Ovary (tissue), 10 donors: ENCODE measurements at places on chromosomes 5 and 9.

DNA sequence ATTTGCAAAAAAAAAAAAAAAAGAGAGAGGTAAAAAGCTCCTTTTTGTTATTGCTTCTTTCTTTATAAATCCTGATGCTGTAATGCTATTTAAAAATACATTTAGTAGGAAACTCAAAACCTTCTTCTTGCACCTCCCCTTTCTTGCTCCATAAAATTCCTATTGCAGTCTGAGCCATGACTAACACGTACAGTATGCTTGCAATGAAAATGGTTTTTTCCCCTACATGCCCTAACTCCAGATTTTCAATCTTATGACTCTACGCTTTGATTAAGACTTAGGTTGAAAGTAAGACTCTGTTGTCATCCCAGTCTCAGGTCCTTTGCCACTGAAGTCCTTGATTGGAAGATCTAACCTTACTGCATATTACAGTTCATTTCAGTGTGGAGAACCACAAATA, 23.9 kb downstream of the FGF10 start:
- DNase-seq, result no peak

- no peak for DNase-seq
Observed at GRCh38 chr5:65305913-65306312, 175.8 kb downstream of the ADAMTS6 start.

GRCh38 chr5:89929173-89929572, 480.4 kb downstream of the CETN3 start:
- DNase-seq, result no peak

DNA sequence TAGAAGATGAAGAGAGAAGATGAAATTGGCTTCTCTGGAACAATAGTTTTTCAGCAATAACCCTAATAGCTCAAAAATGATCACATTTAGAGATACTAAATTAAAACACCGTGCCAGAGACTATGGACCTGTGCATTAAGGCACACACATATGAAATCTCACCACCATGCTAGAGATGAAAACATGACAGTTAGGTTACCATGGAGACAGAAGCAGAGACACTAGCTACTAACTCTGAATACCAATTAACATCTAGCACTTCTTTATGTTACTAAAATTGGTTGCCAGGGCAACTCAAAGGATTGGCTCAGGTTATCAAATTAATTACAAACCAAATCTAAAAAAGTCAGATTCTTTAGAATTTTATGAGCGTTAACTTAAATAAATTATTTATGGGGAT, 337.7 kb downstream of the PLK2 start:
- no peak for DNase-seq

GRCh38 chr5:93587597-93588351, 4.8 kb downstream of the NR2F1 start:
- DNase-seq, result no peak

- no peak for DNase-seq
Observed at GRCh38 chr9:21828853-21829410, 26.5 kb downstream of the MTAP start.

- DNase-seq, result no peak
Observed at GRCh38 chr9:134562146-134562849, 79.3 kb upstream of the COL5A1 start.

- DNase-seq, result no peak
Observed at GRCh38 chr9:91302831-91303230, 58.9 kb downstream of the AUH start.

DNA sequence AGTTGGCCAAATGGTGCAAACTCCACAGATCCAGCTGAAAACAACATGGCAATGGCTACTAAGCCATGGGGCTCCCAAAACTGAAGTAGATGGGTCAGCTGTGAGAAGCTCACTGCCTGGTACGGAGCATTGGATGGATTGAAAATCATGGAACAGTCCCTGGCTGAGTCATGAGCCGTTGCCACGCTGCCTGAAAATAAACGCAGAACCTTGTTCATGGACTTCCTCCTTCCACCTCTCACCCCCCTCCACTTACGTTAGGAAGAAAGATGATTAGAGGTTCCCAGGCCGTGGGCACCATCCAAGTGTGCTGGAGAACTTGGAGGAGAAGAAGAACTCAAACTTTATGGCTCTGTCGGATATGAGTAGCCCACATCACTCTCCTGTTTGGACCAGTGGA, 6.8 kb upstream of the DIPK1B start:
- DNase-seq, result no peak

DNA sequence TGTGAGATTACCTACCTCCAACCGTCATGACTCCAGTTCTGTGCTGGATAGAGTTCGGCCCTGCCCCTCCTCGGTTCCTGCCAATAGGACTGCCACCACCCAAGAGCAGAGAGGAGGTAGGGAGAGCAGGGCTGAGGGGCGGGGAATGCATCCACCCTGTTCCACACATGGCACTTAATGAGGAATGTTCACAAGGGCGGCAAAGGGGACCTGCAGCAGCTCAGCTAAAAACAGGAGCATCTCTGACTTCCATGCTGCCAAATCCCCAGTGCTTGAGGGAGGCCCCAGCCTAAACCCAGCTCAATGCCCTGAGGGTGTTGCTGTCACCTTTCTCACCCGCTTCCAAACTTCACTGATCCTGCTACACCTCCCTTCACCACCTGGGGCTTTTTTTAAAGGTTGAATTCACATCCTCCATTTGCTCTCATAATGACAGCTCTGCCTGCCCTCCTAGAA, 7.8 kb upstream of the DELE1 start:
- DNase-seq, result no peak

GRCh38 chr5:112657804-112658203, 79.9 kb upstream of the APC start:
- no peak for DNase-seq

GRCh38 chr5:29017501-29017900, 1979.1 kb upstream of the CDH9 start:
- DNase-seq, result no peak

GRCh38 chr5:86780018-86780417, 162.3 kb downstream of the COX7C start:
- no peak for DNase-seq

- DNase-seq, result peak; percentile 31
Observed at GRCh38 chr5:41410307-41410706, 100.1 kb downstream of the PLCXD3 start.

GRCh38 chr9:17578911-17579793, at the start of gene SH3GL2:
Gene SH3GL2 (plus strand): TSS chr9:17579066.
- DNase-seq, result peak; percentile 20

DNA sequence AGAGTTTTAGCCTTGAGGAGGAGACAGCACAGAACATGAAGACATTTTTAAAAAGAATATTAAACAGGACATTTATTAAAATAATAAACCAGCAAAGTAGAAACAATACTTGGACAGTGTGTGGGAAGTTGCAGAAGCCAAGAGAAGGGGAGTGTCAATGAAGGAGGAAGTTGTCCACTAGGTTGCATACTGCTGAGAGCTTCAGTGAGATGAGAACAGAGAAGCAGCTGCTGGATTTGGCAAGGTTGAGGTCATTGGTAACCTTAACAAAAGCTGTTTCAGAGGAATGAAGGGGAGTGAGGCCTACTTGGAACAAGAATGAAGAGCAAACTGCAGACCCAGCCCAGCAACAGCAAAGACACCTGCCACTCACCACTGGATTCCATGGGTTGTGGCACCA, 11.4 kb downstream of the BHMT start:
- DNase-seq, result no peak

- DNase-seq, result no peak
Observed at GRCh38 chr9:2059274-2059929, 44.3 kb downstream of the SMARCA2 start.

GRCh38 chr5:4068171-4068570, 472.5 kb downstream of the IRX1 start:
- DNase-seq, result no peak

GRCh38 chr5:137622850-137623249, 113.0 kb downstream of the KLHL3 start:
- no peak for DNase-seq

- no peak for DNase-seq
Observed at GRCh38 chr9:123339666-123340510, 16.1 kb upstream of the CRB2 start.

- no peak for DNase-seq
Observed at GRCh38 chr5:60961685-60962084, 16.7 kb downstream of the NDUFAF2 start.

DNA sequence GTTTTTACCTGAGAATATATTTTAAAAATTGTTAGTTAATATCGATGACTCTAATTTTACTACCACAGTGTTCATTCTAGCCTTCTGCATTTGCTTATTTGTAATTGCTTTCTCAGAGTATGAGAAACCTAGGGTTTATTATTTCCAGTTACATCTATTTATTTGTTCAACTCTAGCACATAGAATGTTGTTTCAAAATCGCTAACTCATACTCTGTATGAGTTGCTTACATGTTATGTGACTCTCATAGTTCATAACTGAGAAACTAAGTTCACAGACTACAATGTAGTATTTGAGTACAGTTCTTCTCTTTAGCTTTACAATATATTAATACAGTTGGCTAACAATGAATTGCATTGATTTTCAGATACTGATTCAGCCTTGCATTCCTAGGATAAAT, 103.2 kb downstream of the MACROH2A1 start:
- no peak for DNase-seq

DNA sequence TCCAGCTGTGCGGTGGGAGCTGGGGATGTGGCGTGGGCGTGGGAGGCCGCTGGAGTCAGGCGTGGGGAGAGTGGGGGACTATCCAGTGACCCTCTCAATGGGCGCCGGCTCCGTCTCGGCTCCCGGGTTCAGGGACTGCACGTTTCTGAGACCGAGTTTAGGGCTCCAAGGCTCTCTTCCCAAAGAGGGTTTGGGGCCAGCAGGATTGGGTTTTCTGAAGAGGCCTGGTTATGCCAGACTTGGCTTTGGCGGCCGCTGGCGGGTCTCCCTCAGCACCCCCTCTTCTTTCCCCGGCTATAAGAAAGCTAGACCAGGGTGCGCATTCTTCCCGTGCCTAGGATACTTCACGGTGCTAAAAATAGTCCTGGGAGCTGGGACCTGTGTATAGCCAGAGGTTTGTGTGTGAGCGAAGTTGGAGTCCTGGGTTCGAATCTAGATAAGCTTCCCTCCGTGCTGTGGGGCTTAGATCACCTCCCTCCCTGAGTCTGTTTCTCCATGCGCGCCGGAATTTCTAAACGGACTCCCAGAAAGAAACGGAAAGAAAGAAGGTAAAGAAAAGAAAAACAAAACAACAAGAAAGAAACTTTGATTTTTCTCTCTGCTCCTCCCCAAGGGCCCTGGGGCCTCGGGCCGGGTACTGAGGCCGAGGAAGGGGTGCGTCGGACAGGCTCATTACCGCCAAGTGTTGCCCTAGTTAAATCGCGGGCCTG, 5.0 kb downstream of the HAND1 start:
- DNase-seq, result no peak

DNA sequence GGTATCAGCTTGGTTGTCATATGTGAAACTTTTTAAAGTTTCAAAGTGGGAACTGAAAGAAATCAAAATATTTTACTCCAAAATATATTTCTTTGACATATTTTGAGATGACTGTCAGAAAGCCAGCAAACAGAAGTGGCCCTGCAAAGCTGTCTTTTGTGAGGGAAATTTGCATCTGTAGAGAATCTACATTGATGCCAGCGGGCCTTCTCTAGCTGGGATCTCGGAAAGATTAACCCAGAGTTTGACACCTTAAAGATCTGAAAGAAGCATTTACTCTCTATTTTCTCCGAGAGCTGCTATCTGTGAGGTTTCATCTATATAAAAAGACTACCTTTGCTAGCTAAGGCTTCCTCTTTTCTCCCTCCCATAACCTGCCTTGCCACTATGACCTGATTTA, 303.6 kb downstream of the FBXL17 start:
- DNase-seq, result no peak

- DNase-seq, result no peak
Observed at GRCh38 chr9:29203244-29203930, 1630.1 kb upstream of the C9orf72 start.

- DNase-seq, result no peak
Observed at GRCh38 chr5:39453606-39454005, 28.8 kb upstream of the DAB2 start.

DNA sequence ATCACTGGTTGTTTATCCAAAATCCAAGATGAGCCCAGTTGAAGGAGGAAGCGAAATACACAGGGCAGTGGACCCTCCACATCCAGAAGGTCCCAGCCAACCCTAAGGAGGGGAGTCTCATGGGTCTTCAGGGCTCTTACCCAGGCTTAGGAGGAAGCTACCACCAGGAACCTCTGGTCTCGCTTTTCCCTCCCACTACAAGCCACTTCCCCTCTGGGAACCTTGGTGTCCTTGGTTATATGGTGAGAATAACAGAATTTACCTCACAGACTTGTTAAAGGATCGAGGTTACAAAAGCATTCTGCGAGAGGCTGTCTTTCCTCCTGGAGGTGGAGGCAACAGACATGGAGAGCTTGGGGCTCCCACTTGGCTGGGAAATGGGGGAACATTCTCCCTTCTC, 3.4 kb downstream of the HIGD2A start:
- DNase-seq, result no peak

- peak; percentile 49 for DNase-seq
Observed at GRCh38 chr5:72818866-72819534, 2.5 kb downstream of the TNPO1 start.

DNA sequence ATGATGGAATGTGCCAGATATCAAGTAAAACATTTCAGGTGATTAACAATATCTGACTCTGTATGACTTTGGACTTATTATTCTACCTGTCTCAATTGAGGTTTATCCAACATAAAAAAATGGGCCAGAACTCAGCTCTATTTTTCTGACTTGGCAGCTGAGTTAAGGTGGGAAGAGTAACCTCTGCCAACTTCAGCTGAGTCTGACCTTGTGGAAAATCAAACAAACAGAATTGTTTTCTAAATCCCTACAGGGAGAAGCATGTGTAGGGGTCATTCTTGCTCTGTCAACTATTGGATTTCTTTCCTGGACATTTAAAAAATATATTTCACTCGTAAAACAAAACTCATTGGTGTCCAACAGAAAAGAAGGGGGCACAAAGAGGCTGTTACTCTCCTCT, 139.4 kb upstream of the TLR4 start:
- no peak for DNase-seq

DNA sequence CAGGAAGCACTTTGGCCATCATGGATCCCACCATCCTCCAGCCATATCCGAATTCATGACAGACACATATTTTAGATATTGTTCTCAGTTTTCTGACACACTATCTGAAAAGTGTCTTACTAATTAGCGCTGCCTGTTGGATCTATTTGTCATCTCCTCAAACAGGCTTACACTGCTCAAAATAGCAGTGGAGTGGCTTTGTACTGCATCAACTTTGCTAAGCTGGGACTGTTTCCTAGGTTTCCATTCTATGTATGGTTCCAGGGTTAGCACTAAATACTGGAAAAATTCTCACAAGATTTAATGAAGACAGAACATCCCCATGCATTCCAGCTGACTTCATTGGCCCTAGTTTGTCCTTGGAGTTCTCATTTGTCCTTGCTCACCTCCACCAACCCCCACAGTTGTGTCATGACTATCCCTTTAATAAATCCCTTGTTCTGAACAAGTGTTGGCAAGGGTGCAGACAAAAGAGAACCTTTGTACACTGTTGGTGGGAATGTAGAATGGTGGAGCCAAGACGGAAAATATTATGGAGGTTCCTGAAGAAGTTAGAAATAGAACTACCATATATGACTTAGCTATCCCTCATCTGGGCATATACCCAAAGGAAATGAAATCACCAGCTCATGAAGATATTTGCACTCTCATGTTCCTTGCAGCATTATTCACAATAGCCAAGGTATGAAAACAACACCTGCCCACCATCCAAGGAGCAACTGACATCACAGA, 136.5 kb upstream of the RAI14 start:
- no peak for DNase-seq

- no peak for DNase-seq
Observed at GRCh38 chr9:72441848-72442607, 77.0 kb upstream of the ZFAND5 start.

- no peak for DNase-seq
Observed at GRCh38 chr5:172497591-172498255, 43.4 kb upstream of the SH3PXD2B start.

GRCh38 chr5:75438722-75439121, 72.7 kb downstream of the CERT1 start:
- DNase-seq, result no peak
